ENCODE measurements at places on chromosomes 7 and 10. TPM values are rescaled to one million over a fixed set of nuclear protein-coding genes. Genes with fewer than 3 reads are reported as not detected.

GRCh38 chr10:76036111-76036940 is 604.9 kb downstream of the LRMDA start:
- peaks cover 6% of the 10 kb centered on the region for H3K4me1 ChIP-seq
- no peak overlapping the region for H3K27ac ChIP-seq
- DNase-seq, result peak; percentile 63
- no peaks in the 10 kb centered on the region for H3K36me3 ChIP-seq

- no peak overlapping the region for H3K27ac ChIP-seq
- H3K4me1 ChIP-seq, result no peaks in the 10 kb centered on the region
- peaks cover 58% of the 10 kb centered on the region for H3K27me3 ChIP-seq
- H3K4me3 ChIP-seq, result no peak overlapping the region
- no peak for DNase-seq
Observed at GRCh38 chr7:50293509-50294179, 10.9 kb upstream of the IKZF1 start.

DNA sequence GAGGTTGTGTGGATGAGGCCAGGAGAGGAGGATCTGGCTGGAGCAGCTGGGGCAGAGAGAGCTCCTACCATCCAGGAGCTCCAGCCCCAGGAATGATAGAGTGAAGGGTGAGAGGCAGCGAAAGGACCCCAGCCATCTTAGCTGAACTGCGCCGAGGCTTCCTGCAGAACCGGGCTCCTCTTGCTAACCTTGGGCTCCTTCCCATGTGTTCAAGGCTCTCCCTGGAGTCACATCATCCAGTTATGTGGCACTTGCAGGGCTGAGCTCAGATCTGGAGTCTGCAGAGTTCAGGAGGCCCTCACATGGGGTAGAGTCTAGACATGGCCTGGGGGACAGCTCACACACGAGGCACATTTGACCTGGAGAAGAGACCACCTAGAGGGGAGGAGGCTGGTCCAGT is 225.0 kb upstream of the ZNF32 start:
- H3K27ac ChIP-seq, result no peak overlapping the region
- H3K36me3 ChIP-seq, result no peaks in the 10 kb centered on the region
- H3K4me3 ChIP-seq, result no peak overlapping the region
- H3K4me1 ChIP-seq, result no peaks in the 10 kb centered on the region
- DNase-seq, result no peak

RAB19 gene
- total RNA-seq, result not detected

SFTPA1 gene
- not detected for total RNA-seq

SEMA3D gene
- total RNA-seq, result not detected

CYP2C18 gene
- total RNA-seq, result not detected

Measured in MCF 10A (cell line).